Stimulated activated CD8-positive, alpha-beta memory T cell treated with anti-CD3 and anti-CD28 coated beads, Interleukin-4, amount 100 ng/mL, for 4 hours (primary cell): ENCODE measurements at places on chromosomes 5 and 9.
A peak's percentile ranks its signal among the peaks of the same experiment; 100 is the strongest.

DNA sequence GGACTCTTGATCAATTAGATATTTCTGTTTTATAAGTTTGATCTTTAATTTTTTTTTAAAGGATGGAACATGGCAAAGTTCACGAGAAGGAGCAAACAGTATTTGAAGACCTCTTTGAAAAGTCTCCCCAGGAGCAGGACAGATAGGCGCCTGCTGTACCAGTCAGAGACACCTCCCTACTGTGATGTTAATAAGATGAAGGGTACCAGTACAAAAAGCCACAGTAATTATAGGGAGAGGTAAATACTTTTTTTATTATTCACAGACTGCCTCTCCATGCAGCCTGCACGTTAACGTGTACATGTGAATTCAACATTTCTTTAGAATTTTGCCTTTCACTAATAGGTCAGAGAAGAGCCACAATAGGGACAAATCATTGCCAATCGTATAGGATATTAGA, 146.5 kb upstream of the CDH6 start:
- no peak for DNase-seq

DNA sequence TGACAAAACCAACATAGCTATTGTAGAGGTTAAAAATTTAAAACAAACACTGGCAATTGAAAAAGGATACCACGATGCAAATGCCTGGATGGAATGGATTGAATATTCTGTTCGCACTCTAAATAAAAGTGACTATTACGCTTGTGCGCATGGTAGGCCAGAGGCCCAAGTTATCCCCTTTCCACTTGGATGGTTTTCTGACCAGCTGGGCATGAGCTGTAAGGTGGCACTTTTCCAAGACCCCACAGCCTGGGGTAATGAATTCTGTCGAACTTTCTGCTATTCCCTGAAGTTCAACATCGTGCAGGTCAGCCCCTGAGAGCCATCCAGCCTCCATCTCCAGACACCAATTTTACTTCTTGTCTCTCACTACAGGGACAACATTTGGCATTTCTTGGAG, 5.4 kb upstream of the RNF180 start:
- DNase-seq = no peak

DNA sequence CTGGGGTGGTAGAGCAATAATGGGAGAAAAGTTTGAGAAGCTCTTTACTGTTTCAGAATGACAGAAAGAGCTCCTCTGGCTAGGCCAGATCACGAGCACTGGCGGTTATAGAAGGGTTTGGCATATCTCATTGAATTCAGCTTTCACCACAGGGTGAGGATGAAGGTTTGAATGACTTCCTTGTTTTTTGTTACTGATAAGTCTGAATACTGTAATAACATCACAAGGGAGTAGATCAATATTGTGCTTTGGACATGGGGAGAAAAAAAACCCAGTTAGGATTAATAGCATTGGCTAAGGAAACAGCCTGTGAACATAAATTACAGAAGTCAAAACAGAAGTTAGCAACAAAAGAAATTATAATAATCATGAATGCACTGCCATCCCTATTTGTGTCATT, 9.4 kb downstream of the PHAX start:
- no peak for DNase-seq

DNA sequence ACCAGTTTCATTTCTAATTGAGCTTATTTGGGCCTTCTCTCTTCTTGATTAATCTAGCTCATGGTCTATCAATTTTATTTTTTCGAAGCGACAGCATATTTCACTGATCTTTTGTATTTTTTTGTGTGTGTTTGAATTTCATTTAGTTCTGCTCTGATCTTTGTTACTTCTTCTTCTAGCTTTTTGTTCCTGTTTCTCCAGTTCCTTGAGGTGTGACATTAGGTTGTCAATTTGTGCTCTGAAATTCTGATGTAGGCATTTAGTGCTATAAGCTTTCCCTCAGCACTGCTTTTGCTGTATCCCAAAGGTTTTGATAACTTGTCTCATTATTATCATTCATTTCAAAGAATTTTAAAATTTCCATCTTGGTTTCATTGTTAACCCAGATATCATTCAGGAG, 67.3 kb downstream of the STRBP start:
- DNase-seq = no peak

- no peak for DNase-seq
Measured at GRCh38 chr9:24820196-24820595, 274.5 kb upstream of the IZUMO3 start.

GRCh38 chr9:1311462-1312042, 261.4 kb downstream of the DMRT2 start:
- no peak for DNase-seq

DNA sequence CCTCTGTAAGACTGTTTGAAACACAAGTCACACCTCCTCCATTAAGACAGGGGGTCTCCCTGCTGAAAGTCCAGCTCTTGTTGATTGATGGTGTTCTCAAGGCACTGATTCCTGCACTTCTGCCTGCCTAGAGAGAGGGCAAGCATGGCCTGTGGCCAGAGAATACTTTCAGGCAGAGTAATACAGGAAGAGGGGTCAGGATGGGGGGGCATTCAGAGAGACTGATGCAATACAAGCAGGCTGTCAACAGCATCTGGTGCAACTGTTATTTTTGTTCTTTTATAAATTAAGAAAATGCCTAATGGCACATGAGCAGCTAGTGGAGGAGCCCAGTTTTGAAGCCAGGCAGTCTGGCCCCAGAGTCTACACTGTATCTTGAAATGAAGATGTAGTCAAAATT, 302.2 kb downstream of the DIRAS2 start:
- DNase-seq = no peak

DNA sequence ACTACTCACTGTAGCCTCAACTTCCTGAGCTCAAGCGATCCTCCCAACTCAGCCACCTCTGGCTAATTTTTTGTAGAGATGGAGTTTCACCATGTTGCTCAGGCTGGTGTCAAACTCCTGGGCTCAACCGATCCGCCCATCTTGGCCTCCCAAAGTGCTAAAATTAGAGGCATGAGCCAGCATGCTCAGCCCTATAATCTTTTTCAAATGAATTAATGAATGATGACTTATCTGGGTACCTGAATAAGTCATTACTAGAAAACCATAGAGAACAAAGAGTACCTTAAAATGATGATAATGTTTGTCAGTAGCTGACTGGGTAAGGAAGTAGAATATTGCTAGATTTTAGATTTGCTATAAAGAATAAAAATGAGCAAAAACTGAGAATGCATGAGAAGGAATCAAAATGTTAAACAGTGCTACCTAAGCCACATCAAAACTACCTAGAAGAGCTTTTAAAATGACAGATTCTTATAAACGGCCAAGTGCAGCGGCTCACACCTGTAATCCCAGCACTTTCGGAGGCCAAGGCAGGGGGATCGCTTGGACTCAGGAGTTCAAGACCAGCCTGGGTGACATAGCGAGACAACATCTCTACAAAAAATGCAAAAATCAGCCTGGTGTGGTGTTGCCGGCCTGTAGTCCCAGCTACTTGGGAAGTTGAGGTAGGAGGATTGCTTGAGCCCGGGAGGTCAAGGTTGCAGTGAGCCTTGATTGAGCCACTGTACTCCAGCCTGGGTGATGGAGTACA, 13.6 kb downstream of the FNBP1 start:
- no peak for DNase-seq

GRCh38 chr9:33434317-33435105, 12.9 kb downstream of the AQP3 start:
- DNase-seq = no peak

DNA sequence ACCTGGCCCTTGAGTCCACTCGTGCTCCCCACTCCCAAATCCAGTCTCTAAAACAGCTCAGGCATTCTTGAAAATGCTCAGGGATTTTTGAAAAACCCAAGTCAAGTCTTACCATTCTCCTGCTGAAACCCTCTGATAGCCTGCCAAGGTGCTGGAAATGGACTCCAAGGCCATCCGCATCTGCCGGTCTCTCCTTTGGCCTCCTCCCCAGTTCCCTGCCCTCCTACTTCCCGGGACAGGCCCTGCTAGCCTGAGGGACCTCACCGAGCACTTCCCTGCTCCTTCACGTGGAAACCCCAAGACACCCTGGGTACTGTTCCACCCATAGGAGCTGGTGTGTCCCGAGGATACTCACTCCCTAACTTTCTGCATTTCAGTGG, 49.8 kb upstream of the GADD45G start:
- no peak for DNase-seq

GRCh38 chr9:121358751-121359150, 11.3 kb downstream of the STOM start:
- no peak for DNase-seq

GRCh38 chr9:134328841-134329575, 2.8 kb downstream of the RXRA start:
- no peak for DNase-seq

- no peak for DNase-seq
Measured at GRCh38 chr9:129750013-129750638, 2.7 kb downstream of the PTGES start.

DNA sequence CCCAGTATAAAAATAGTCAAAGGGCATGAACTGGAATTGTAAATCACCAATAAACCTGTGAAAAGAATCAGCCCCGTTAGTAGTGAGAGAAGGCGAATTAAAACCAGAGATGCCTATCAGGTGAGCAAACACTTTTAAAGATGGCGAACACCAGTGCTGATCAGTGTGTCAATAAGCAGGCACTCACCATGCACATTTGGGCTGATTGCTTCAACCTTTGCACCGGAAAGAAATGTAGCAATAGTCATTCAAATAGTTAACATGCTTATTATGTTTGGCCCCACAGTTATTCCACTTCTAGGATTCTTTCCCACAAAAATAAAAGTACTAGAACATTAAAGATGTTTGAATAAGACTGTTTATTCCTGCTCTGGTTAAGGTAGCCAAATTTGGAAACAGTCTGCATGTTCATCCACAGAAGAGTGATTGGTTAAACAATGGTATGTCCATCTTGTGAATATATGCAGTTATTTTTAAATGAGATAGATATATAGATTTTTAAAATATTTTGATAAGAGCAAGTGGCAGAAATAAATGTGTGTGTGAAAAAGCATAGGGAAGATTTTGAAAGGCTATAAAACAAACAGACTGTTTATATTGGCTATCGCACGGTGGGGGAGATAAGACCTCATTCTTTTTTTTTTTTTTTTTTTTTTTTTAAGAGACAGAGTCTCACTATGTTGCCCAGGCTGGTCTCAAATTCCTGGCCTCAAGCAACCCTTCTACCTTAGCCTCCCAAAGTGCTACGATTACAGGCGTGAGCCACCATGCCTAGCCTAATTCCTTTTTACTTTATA, 112.2 kb downstream of the PIP5K1B start:
- no peak for DNase-seq

GRCh38 chr9:133440874-133441273, 18.7 kb downstream of the ADAMTS13 start:
- DNase-seq = no peak

DNA sequence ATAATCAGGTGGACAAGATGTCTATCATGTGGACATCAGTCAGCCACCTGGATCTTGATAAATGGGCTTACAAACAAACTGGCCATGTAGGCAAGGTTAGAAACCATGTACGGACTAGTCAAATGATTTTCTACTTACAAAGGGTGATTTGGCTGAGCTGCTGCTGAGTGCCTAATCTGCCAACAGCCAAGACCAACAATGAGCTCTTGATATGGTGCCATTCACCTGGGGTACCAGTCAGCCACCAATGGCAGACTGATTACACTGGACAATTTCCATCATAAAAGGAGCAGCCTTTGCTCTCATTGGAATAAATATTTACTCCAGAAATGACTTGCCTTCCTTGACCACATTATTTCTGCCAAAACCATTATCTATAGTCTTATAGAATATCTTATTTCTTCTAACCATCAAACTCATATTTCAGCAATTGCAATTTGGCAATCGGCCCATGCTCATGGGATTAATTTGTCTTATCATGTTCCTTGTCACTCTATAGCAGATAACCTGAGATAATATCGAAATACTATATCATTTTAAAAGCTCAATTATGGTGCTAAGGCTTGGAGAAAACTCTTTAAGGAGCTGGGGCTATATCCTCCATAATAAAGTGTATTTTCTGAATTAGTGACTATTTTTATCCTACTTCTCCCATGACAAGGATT, 135.1 kb downstream of the SLC25A46 start:
- no peak for DNase-seq

GRCh38 chr9:86843206-86843605, 104.1 kb downstream of the GAS1 start:
- DNase-seq = no peak

DNA sequence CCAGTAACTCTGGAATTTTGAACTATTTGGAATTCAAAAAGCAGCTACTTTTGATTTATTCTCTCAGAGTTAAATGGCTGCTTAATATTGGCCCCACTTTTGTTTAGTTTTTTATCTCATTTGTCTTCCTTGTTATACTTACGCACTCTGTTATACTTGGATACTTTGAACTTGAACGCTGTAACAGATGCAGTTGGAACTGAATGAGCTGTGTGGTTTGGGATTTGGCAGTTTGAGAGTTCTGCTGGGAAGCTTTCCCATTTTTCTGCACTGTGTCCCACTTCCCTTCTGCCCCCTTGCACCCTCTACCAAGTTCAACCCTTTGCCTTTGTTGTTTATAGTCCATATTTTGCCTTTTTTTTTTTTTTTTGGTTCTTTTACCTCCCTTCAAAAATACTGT, 3.8 kb downstream of the RHOBTB3 start:
- no peak for DNase-seq

GRCh38 chr5:9653811-9654210, 23.7 kb upstream of the TAS2R1 start:
- DNase-seq = no peak

DNA sequence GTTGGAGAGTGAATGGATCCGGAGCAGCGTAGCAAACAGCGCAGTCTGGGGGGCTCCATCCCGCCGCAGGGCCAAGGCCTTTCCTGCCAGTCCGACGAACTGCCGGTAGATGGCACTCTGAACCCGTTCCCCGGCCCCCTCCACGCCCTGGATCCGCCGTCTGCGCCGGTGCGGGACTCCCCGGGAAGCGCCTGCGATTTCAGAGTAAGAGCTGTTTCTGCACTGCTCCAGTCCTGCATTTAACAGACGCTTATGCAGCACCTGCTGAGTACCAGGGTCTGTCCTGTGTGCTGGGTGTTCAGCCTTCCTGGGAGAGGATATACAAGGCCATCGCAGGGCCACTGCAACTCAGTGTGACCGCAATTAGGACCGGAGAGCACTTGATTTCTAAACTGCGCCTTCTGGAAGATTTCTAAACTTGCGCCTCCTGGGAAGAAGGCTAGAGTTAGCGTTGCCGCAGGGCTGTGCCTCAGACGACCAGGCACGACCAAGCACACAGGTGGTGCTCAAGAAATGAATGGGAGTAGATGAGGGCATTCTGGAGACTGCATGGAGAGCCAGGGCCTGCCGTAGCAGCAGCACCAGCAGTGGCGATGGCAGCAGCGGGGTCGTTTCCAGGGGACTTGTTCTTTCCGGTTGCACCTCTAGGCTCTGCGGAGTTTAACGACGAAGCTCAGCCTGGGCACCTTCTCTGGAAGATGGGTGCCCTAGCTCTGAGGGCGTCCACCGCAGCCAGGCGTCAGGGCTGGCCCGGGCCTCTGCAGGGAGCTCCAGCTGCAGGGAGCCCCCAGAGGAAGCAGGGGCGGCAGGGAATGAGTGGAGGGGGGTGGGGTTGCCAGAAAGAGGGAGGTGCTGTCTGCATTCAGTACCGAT, 14.3 kb upstream of the TIFAB start:
- DNase-seq = peak; percentile 33

GRCh38 chr9:126499005-126499910, 114.5 kb upstream of the LMX1B start:
- DNase-seq = no peak

- DNase-seq = no peak
Measured at GRCh38 chr9:130174920-130175321, 2.7 kb downstream of the NCS1 start.
